ENCODE measurements at places on chromosomes 7 and 10. TPM values are rescaled to one million over a fixed set of nuclear protein-coding genes. Genes with fewer than 3 reads are reported as not detected.

The CDH23 gene
- 0.11 TPM for total RNA-seq

The C10orf143 gene
- 1.3 TPM for total RNA-seq

The GCK gene
- total RNA-seq: not detected

The MKX gene
- 13.8 TPM for total RNA-seq

The SLC29A4 gene
- 4.8 TPM for total RNA-seq

The CNPY1 gene
- total RNA-seq: not detected

The FBXO24 gene
- total RNA-seq: 0.45 TPM

The DYNC1I1 gene
- total RNA-seq: 0.56 TPM

The ADAM12 gene
- total RNA-seq: 0.26 TPM
